ENCODE measurements at places on chromosomes 16 and 17.

GRCh38 chr16:48003206-48003907 lies 152.4 kb downstream of the ABCC12 start:
- DNase-seq, result peak; percentile 95

- no peak for DNase-seq
Measured at GRCh38 chr16:10685709-10686108, 9.0 kb downstream of the TEKT5 start.

- DNase-seq, result no peak
Measured at GRCh38 chr17:76237859-76238313, 2.4 kb downstream of the RNF157 start.

DNA sequence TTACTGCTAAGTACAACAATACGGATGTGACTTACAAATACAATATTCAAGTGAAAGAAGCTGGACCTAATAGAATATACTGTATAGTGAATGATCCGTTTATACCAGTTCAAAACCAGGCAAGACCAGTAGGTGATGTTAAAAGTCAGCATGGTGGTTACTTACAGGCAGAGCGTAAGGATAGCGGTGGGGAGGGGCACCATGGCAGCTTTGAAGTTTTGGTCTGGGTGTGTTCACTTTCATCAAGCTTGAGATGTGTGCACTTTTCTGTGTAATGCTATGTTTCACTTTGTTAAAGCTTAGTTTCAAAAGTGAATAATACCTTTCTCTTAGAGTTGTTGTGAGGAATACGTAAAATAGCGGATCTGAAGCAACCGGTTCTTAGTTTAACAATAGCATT lies 16.5 kb upstream of the SLC35G3 start:
- DNase-seq, result no peak

DNA sequence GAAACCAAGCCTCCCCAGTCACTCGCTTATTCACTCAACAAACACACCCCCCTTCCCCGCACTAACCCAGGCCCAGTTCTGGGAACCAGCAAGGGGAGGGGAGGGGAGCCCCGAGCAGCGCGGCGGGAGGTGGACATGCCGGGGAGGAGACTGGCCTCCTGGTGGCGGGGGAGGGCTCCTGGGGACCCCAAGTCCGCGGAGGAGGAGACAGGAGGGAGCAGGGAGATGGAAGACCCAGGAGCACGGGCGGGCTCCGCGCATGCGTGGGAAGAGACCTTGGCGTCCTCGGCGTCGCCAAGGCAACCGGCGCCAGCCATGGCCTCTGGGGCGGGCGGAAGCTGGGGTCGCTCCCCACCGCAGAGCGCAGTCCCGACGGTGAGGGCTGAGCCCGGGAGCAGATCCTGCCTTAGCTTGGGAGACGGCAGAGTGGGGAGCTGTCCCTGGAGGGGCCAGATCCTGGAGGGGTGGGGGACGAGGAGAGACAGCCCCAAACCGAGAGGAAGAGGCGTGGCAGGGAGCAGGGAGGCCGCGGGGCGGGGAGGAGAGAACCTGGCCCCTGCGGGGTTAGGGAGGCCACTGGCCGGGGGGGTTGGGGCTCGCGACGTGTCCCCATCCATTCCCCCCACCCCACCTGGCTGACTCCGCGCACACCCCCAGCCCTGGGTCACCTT lies at the start of gene PRR29:
Gene PRR29, plus strand, starts transcription at position 302 of the 671 bp plus-strand sequence. Its CDS starts 14 bp downstream, at position 316.
- peak; percentile 21 for DNase-seq

DNA sequence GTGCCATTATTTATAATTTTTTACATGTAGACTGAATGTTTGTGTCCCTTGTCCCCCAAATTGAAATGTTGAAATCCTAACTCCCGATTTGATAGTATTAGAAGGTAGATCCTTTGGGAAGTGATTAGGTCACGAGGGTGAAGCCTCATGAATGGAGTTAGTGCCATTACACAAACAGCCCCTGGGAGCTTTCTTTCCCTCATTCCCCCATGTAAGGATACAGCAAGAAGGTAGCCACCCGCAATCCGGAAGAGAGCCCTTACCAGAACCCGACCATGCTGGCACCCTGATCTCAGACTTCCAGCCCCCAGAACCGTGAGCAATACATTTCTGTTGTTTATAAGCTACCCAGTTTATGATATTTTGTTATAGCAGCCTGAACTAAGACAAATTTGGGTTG lies 143.2 kb downstream of the NPIPB5 start:
- DNase-seq, result no peak

GRCh38 chr17:17779015-17779611 lies 57.7 kb downstream of the SREBF1 start:
- DNase-seq, result no peak

DNA sequence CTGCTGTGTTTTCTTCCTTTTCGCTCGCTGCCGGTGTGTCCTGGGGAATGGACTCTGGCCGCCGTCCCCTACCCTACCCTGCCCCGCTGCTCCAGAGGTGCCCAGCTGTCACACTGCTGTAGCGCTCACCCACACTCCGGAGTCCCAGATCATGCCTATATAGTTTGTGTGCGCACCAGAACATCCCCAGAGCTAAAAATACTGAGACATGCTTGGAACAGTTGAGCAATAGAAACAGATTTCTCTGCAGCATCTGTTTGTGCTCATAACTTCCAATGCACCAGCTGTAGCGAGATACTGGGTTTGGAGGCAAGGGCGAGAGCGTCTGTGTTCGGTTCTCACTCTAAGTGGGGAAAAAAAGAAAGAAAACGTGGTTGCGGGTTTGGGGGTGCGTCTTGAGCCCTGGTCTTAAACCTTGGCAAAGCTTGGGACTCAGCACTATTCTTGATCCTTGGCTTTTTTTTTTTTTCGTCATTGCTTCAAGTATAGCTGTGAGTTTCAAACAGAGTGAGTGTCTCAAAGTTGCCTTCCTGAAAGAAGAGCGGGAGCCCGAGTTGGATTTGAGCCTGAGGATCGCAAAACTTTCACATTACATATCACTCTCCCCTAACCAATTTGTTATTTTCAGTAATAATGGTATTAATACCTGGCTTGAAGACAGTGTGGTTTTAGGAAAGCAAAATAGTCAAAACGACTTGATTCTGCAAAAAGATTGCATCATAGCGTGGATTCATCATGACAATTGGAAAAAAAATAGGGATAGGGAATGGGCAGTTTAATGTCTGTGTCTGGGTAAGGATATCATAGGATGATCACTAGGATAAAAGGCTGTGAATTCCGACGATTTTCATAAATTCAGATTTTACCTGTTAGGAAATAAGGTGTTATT lies 621 bp downstream of the KCNJ2 start:
- no peak for DNase-seq

DNA sequence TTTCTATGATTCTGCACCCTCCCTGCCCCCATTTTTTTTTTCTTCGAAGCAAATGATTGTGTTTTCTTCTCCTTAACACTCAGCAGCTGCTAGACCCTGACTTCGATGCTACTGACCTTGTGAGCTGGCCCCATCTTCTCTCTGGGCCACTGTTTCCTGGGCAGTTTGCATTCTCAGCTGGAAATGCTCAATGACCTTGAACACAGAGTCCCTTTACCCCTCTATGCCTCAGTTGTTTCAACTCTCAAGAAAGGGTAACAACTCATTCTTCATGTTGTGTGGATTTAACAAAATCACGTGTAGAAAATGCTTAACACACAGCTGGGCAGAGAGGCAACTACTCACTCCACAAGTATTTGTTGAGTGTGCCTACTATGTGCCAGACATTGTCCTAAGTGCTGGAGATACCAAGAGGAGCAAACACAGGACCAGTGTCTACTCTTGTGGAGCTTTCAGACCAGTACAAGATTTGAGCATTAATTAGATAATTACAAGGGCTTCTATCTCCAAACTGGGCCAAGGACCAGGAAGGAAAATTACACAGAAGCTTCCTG lies 66.2 kb downstream of the IQCK start:
- DNase-seq, result no peak
